Breast epithelium (tissue), 4 donors: ENCODE measurements at places on chromosomes 1 and 21. TPM values are rescaled to one million over a fixed set of nuclear protein-coding genes. Genes with fewer than 3 reads are reported as not detected.
A peak's percentile ranks its signal among the peaks of the same experiment; 100 is the strongest.

The NT5C1A gene
- total RNA-seq, result not detected

- no peak overlapping the region for H3K4me3 ChIP-seq
- no peak overlapping the region for H3K27ac ChIP-seq
- no peaks in the 10 kb centered on the region for H3K4me1 ChIP-seq
- H3K27me3 ChIP-seq, result no peaks in the 10 kb centered on the region
These were observed 17.7 kb downstream of the TBX15 start for GRCh38 chr1:118970451-118970850.

GRCh38 chr1:61254634-61255357 is 172.4 kb downstream of the NFIA start:
- no peaks in the 10 kb centered on the region for H3K36me3 ChIP-seq
- peak overlapping the region; percentile 77 for H3K27ac ChIP-seq
- no peaks in the 10 kb centered on the region for H3K4me1 ChIP-seq
- no peaks in the 10 kb centered on the region for H3K27me3 ChIP-seq
- no peak for DNase-seq

DNA sequence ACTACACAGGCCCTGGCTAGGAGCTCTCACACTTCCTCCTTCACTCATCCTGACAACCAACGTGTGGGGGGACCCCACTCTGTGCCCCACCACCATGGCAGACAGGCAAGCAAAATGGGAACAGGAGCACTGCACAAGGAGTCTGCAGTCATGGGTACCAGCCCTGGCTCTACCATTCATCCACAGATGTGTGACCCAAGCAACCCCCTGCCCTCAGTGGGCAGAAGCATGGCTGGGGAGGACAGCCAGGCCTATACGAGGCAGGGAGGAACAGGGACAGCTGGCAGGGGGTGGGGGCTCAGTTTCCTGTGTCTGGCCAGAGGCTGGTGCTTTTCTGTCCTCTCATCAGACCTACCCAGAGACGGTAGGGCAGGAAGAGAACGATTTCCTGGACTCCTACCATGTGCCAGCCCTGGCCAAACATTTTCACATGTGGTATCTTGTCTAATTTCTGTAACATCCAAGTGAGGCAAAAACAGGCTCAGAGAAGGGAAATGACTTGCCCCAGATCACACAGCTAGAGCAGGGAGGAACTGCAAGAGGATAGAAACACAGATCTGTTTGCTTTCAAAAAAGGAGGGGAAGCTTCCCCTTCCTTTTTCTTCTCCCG is 178.0 kb downstream of the HIVEP3 start:
- H3K4me3 ChIP-seq, result no peak overlapping the region
- H3K36me3 ChIP-seq, result no peaks in the 10 kb centered on the region
- H3K4me1 ChIP-seq, result peaks cover 4% of the 10 kb centered on the region
- no peaks in the 10 kb centered on the region for H3K27me3 ChIP-seq

- no peak overlapping the region for H3K27ac ChIP-seq
- no peak overlapping the region for H3K4me3 ChIP-seq
- no peaks in the 10 kb centered on the region for H3K27me3 ChIP-seq
- DNase-seq, result no peak
- H3K36me3 ChIP-seq, result no peaks in the 10 kb centered on the region
- no peaks in the 10 kb centered on the region for H3K4me1 ChIP-seq
These were observed 15.9 kb upstream of the ZBTB21 start for GRCh38 chr21:42026082-42026435.
